ENCODE measurements at places on chromosomes 16 and 17. TPM values are rescaled to one million over a fixed set of nuclear protein-coding genes. Genes with fewer than 3 reads are reported as not detected.

GRCh38 chr16:84502581-84502980, 1.9 kb downstream of the MEAK7 start:
- no peak overlapping the region for H3K4me3 ChIP-seq
- H3K36me3 ChIP-seq: peaks cover 19% of the 10 kb centered on the region
- H3K27me3 ChIP-seq: no peaks in the 10 kb centered on the region
- no peak overlapping the region for H3K27ac ChIP-seq

DNA sequence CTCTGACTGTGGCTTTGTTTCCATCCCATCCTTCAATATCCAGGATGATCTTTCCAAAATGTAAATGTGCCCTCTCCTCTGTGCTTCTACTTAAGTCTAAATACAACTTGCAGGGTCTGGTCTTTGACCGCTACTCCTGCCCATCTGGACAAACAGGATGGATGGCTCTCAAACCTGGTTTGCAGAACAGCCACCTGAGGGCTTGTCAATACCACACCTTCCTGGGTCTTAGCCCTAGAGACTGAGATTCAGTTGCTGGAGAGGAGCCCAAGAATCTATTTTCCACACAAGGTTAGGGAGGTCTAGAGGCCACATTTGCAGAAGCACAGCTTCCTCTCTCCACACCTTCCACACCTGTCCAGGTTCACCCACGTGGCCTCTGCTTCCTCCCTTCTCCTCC, 1.9 kb upstream of the GRB7 start:
- DNase-seq: no peak
- peaks cover 28% of the 10 kb centered on the region for H3K27me3 ChIP-seq

- no peaks in the 10 kb centered on the region for H3K27me3 ChIP-seq
- no peak overlapping the region for H3K27ac ChIP-seq
- peaks cover 18% of the 10 kb centered on the region for H3K36me3 ChIP-seq
- DNase-seq: no peak
- H3K4me3 ChIP-seq: no peak overlapping the region
Measured at GRCh38 chr17:956905-957304, 22.7 kb downstream of the NXN start.

DNA sequence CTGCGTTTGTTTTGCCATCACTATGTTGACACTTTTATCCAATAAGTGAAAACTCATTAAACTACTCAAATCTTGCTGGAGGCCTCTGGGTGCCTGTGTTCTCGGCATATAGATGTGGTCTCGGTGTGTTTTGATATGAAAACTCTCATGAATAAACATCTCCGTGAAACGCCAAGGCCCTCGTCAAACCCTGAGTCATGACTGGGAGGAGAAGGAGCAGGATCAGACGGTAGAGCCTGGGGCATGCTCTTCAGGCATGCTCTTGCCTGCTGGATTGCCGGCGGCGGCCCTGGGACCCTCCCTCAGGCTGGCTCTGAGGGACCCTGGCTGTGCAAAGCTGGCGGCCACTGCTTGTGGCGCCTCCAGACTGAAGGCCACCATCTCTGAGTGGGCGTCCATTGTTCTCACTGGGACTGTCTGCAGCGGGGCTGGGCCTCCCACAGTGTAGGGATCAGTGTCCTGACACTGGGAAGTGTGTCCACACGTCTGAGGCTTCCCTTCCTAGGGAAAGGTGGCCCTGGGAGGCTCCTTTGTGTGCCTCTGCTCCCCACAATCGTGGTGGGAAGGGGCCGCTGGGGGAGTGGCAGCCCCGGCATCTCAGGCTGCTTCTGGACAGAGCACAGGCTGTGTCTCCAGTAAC, 1.7 kb upstream of the NPB start:
- H3K36me3 ChIP-seq: peaks cover 29% of the 10 kb centered on the region
- H3K4me1 ChIP-seq: peaks cover 14% of the 10 kb centered on the region
- H3K4me3 ChIP-seq: no peak overlapping the region
- no peak for DNase-seq

The ATPAF2 gene
- 27.6 TPM for total RNA-seq

GRCh38 chr17:73419881-73420280, 108.1 kb upstream of the CDC42EP4 start:
- no peak overlapping the region for H3K27ac ChIP-seq
- no peak overlapping the region for H3K4me3 ChIP-seq
- H3K27me3 ChIP-seq: no peaks in the 10 kb centered on the region

DNA sequence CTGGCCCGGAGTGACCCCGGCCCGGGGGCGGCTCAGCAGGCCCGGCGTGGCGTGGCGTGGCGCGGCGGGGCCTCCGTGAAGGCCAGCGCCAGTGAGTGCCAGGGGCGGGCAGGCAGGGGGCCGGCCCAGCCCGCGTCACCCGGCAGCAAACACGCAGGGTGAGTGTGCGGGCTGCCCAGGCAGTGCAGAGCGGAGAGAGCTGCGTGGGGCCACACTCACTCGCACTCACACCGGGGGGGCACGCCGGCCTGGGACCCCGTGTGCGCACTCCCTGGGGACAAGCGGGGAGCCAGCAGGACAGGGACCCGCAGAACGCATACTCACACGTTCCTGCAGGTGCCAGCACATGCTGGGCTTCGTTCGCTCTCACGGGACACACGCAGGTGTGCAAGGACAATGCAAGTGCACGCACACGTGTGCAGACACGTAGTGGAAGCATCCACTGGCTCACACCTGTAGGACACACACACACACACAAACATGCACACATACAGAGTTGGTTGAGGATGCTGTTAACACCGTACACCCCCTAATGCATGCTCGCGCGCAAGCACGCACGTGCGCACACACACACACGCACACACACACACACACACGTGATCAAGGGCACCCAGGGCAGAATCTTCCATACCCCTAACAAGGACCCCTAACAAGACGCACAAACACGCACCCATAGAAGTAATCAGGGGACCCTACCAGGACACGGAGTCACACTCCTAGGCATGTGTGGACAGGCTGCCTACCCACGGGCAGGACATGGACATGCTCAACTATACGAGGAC, 7.7 kb downstream of the USP6 start:
- no peaks in the 10 kb centered on the region for H3K4me1 ChIP-seq
- peaks cover 33% of the 10 kb centered on the region for H3K27me3 ChIP-seq
- no peak overlapping the region for H3K27ac ChIP-seq
- no peaks in the 10 kb centered on the region for H3K36me3 ChIP-seq

GRCh38 chr16:49057936-49058335, 223.7 kb downstream of the CBLN1 start:
- H3K27ac ChIP-seq: no peak overlapping the region
- no peaks in the 10 kb centered on the region for H3K36me3 ChIP-seq
- H3K4me1 ChIP-seq: no peaks in the 10 kb centered on the region
- DNase-seq: no peak
- no peak overlapping the region for H3K4me3 ChIP-seq

- no peaks in the 10 kb centered on the region for H3K4me1 ChIP-seq
- H3K27ac ChIP-seq: no peak overlapping the region
- no peak overlapping the region for H3K4me3 ChIP-seq
- H3K27me3 ChIP-seq: no peaks in the 10 kb centered on the region
- H3K36me3 ChIP-seq: no peaks in the 10 kb centered on the region
Measured at GRCh38 chr16:54879681-54880080, 51.0 kb upstream of the IRX5 start.

DNA sequence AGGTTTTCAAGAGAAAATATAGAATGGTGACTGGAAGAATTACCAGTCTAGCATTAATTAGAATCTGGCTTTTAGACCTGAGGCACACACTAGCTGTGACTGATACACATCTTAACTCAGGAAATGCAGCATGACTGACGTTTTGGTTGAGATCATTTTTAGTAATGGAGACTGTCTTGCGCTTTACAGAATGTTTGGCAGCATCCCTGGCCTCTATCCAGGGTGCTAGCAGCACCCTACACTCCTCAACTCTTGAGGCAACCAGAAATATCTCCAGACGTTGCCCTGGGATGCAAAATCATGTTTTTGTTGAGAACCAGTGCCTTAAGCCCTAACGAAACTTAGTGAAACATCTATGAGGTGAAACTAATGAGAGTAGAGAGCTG, 109.0 kb downstream of the HS3ST3A1 start:
- H3K27ac ChIP-seq: no peak overlapping the region
- 0 out of 2 replicates have a peak, but pooled peaks cover 2% of the 10 kb centered on the region for H3K4me1 ChIP-seq
- no peaks in the 10 kb centered on the region for H3K27me3 ChIP-seq
- no peaks in the 10 kb centered on the region for H3K36me3 ChIP-seq

- H3K27ac ChIP-seq: peak overlapping the region; percentile 64
- H3K36me3 ChIP-seq: no peaks in the 10 kb centered on the region
- DNase-seq: peak; percentile 99
Measured at GRCh38 chr17:42428141-42428944, 5.3 kb upstream of the CAVIN1 start.

The GSG1L2 gene
- not detected for total RNA-seq

- no peak overlapping the region for H3K4me3 ChIP-seq
- no peaks in the 10 kb centered on the region for H3K27me3 ChIP-seq
Measured at GRCh38 chr16:21650521-21650920, 1.9 kb downstream of the IGSF6 start.

The FBXW10B gene
- total RNA-seq: 0.28 TPM

GRCh38 chr17:50583641-50584040, 23.1 kb downstream of the CACNA1G start:
- no peaks in the 10 kb centered on the region for H3K36me3 ChIP-seq
- no peak overlapping the region for H3K27ac ChIP-seq

DNA sequence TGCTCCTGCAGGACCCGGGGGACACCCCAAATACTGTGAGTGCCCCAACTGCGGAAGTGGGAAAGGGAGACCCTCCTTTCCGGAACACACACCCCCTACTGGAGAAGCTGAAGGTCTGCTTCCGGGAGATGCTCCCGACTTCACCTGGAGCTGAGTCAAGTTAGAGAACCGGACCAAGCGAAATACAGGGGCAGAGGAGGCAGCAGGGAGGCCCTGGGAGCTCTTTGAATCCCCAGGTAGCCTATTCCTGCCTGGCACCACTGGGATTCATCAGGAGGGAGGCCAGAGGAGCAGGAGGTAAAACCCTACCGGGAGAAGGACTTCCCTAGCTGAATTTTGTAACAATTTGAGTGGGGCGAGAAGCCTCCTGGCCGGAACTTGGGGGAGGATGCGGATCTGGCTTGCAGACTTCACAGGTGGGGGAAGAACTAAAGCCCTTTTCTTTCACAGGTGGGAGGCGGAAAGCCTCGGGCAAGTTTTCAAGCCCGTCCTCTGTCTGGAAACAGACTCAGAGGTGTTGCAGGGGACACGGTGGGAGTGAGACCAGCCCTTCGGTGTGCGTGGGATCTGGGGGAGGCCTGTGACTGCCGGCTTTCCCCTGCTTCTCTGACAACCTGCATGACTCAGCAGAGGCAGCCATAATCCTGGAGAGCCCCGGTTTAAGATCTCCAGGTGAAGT, 22.4 kb upstream of the TEKT1 start:
- H3K27me3 ChIP-seq: no peaks in the 10 kb centered on the region
- H3K27ac ChIP-seq: no peak overlapping the region
- no peak for DNase-seq

GRCh38 chr16:29816694-29817441, 916 bp downstream of the PAGR1 start:
- peak overlapping the region; percentile 89 for H3K27ac ChIP-seq
- peaks cover 17% of the 10 kb centered on the region for H3K4me1 ChIP-seq

The ACSM2A gene
- not detected for total RNA-seq

GRCh38 chr17:12536021-12536420, 129.7 kb upstream of the MYOCD start:
- no peaks in the 10 kb centered on the region for H3K27me3 ChIP-seq
- DNase-seq: peak; percentile 26
- H3K27ac ChIP-seq: peak overlapping the region; percentile 39
- no peaks in the 10 kb centered on the region for H3K4me1 ChIP-seq

GRCh38 chr17:48460052-48460451, 30.0 kb upstream of the SKAP1 start:
- H3K36me3 ChIP-seq: no peaks in the 10 kb centered on the region

The RDM1 gene
- total RNA-seq: not detected

DNA sequence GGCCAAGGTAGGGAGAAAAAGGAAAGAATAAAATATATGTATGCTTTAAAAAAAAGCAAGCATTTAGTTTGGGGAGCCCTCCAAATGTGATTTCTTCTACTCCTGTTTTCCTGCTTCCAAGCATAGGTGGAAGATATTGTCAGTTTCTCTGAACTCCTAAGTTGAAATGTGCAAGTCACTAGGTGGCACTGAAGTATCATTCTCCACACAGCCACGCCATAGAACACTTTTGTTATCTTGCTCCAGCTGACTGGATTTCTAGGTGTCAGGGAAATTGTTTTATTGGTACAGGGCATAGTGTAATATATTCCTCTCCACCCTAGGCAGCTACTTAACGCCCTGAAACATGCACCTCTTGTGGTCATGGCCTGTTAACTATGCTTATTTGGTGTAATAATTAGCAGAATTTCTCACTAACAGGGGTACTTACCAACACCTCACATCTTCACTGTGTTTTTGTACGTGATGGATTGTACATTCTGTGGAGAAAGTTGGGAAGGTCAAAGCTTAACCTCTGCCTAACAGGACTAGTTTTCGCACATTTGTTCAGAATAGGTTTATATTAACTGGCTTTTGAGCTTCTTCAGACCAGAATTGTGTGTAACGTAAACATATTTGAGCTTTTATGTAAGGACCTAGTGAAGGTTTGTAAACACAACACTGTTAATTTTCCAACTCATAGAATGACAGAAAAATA, 69.3 kb downstream of the FTO start:
- DNase-seq: peak; percentile 79
- no peak overlapping the region for H3K27ac ChIP-seq
- H3K4me1 ChIP-seq: peaks cover 22% of the 10 kb centered on the region
- no peaks in the 10 kb centered on the region for H3K27me3 ChIP-seq

DNA sequence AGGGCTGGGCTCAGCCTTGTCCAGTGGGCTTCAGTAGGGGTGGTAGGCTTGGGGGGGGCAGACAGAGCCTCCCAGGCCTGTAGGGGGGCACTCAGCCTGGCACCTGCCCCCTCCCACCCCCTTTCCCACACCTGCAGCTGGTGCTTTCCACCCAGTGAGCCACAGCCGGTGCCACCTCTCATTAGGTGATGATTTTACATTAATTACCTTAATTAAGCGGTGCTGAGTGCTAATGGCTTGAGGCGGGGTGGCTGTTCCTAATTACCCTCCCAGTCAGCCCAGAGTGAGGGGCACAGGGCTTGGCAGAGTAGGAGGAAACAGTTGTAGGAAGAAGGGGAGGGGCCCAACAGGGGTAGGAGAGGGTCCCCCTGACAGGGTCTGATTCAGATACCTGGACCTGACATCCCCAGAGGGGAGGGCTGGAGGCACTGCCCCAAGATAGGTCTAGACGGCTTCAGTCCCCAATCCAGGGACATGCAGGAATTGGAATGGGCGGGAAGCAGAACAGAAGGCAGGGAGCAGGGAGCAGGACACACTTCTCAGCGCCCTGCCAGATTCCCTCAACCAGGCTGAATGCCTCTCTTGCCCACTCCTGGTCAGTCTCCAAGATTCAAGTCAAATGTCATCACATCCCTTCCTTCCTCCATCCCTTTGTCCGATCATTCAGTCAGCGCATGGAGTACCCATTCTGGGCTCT, 26.5 kb upstream of the PHF12 start:
- H3K27me3 ChIP-seq: peaks cover 84% of the 10 kb centered on the region
- DNase-seq: no peak
- H3K4me3 ChIP-seq: no peak overlapping the region
- peaks cover 2% of the 10 kb centered on the region for H3K4me1 ChIP-seq

The KCNJ16 gene
- total RNA-seq: not detected

GRCh38 chr16:65254144-65254543, 132.3 kb upstream of the CDH11 start:
- H3K4me1 ChIP-seq: no peaks in the 10 kb centered on the region
- H3K27me3 ChIP-seq: no peaks in the 10 kb centered on the region
- DNase-seq: no peak
